Mesenchymal stem cell (in vitro differentiated cells and primary cell): ENCODE measurements at places on chromosomes 1 and 21.

- DNase-seq = peak; percentile 71
These were observed 119.3 kb upstream of the CDC42BPA start for GRCh38 chr1:227437495-227438008.

- no peak for DNase-seq
These were observed 60.5 kb upstream of the PRMT6 start for GRCh38 chr1:106995970-106996369.

DNA sequence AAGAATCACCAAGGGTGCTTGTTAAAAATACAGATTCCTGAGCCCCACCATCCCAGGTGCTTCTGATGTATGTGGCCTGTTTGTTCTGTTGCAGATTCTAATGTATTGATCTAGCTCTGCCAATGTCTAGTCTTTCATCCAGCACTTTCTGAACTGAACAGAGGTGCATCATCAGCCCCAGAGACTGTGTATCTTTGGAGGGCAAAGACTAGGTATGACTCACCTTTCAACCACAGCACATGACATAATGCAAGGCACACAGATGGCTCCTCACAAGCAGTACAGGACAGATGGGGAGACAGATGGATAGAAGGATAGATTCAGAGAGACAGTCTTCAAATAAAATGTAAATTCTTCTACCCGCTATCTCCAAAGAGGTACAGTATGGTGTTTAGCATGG, 32.3 kb downstream of the CD58 start:
- DNase-seq = peak; percentile 46

GRCh38 chr1:92989253-92989652, 28.0 kb upstream of the DIPK1A start:
- DNase-seq = no peak

DNA sequence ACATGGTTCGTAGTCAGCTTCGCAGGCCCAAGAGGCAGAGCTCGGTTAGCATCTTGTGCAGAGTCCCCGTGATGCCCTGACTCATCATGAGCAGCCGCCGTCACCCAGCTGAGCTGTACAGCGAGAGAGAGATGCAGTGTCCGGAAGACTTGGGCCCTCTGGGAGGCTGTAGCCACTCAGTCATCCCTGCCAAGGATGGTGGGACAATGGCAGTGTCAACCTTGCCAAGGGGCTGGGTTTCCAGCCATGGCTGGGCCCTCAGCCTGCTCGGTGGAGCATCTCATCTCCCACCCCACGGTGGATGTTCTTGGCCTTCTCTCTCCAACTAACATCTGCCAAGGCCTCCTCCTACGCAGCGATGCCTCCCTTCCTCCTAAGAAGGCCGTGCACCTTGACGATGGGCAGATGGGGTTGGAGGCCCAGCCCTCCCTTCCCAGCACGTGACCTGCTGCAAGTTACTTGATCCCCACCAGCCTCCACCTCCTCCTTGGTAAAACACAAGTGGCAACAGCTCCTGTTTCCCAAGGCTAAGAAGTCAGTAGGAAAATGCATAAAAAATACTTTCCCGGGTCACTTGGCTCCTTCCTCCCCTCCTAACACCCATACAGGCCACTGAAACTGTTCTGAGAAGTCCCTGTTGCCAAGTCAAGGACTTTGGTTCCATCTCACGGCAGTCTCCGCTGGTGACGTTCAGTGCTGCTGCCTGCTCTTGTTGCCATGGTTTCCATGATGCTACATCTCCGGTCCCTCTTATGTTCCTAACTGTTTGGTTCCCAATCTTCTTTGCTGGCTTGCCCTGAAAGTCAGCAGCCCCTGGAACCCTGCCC, 384.7 kb upstream of the VAMP3 start:
- DNase-seq = no peak

- no peak for DNase-seq
These were observed 334.1 kb upstream of the B3GALT2 start for GRCh38 chr1:193520472-193520871.

DNA sequence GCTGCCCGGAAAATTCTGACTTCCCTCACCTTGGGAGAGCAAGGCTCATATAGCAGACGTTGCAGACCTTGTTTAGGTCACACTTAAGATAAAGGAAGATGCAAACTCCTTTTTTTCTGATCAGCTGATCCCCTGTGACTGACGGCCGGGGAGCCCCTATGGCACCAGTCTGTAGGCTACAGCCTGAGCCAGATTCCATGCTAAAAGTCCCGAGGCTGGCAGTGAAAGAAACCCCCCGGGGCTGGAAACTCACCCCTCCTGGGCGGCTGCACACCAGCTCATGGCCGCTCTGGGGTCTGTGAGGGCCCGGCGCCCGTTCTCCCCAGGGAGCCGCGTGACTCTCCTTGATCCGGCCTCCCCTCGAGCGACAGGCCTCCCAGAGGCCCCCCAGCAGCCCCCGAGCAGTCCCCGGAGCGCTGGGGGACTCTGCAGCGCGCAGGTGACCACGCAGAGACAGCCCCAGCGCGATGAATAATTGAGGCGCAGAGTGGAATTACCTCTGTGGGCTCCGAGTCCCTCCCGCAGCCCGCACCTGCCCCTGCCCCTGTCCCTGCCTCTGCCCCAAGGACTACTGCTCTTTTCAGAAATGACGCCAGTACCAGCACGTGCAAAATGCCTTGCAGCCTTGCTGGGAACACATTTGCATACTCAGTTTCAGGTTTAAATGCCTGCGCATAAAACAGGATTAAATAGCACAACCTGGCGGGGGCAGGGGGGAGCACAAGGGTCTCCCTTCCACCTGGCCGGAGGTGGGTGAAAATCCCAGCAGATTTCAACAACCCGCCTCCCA, 62.6 kb upstream of the CLDN14 start:
- no peak for DNase-seq

DNA sequence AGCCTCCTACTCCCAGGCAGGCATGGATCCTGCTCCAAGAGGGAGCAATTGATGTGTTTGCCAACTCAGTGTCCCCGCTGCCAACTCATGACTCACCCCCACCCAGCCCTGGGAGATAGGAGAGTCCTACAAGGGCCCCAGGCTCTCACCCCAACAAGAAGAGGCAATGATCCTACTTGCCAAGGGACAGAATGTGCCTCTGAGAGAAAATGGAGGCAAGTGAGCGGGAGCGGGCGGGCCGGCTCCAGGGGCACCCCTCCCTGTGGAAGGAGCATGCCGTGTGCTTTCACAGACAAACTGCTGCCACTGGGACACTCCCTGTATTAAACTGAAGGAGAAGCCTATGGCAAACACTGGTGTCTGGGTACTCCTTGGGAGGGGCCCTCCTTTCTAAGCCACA, 16.7 kb downstream of the PKP1 start:
- DNase-seq = no peak

DNA sequence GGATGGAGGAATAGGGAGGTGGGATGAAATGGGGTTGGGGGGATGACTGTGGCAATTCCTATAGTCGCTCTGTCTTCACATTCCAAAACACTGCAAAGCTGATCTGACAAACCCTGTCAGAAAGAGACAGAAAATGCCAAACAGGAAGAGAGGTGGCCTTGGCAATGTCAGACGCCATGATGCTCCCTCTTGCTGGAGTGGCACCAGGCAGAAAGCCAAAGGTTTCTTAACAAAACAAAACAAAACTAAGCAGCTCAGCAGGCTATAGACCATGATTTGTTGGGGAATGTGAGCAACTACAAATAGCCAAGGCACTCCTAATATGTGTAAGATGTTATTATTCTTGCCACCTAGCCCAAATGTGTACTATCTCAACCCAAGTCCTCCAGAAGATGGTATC, 42.9 kb upstream of the PLA2G2C start:
- DNase-seq = no peak

DNA sequence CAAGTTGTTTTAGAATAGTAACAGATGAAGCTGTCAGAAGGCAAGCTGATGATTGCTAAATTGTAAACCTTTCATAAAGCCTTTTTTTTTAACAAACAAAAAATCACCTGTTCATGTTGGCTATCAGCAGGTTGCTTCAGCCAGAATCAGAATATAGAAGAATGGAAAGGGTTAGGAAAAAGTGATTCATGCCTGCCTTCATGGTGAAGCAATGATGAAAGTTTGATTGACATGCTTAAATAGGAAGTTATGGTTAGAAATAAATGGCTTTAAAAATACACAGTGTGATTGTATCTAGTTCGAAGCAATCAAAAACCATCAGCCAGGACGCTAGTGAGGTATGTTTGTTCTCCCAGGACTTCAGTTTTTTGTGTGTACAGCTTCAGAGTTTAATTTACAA, 37.9 kb downstream of the GABPA start:
- DNase-seq = no peak

GRCh38 chr1:204873714-204874113, 3.1 kb downstream of the NFASC start:
- no peak for DNase-seq

DNA sequence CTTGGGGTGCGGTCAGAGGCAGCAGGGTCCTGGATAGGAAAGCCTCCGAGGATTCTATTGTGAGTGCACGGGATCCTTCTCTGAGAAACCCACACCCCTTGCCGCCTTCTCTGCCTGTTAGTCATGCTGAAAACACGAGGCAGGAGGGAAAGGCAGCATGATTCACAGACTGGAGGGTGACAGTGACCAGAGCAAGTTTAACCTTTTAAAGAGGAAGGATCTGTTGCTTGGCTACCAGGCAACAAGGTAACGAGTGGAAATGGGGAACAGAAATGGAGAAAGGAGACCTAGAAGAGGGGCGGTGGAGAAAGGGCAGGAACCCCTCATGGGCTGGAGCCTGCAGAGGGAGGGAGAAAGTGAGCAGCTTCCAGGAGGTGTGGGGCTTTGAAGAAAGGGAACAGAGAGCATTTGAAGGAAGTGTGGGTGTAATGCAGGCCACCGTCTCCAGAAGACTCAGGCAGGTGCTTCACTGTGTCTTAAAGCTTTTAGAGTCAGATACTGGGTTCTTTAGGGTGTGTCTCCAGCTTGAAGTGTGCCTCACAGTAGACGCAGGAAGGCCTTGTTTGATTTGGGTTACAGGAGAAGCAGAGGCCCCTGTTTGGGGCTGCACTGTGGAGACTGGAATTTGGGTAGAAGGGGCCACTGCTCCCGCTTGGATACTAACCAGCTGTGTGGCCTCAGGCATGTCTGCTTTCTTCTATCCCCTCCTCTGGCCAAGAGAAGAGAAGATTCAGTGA, 19.1 kb downstream of the OPTC start:
- peak; percentile 98 for DNase-seq

GRCh38 chr1:189275796-189276195, 1201.9 kb downstream of the BRINP3 start:
- DNase-seq = no peak

DNA sequence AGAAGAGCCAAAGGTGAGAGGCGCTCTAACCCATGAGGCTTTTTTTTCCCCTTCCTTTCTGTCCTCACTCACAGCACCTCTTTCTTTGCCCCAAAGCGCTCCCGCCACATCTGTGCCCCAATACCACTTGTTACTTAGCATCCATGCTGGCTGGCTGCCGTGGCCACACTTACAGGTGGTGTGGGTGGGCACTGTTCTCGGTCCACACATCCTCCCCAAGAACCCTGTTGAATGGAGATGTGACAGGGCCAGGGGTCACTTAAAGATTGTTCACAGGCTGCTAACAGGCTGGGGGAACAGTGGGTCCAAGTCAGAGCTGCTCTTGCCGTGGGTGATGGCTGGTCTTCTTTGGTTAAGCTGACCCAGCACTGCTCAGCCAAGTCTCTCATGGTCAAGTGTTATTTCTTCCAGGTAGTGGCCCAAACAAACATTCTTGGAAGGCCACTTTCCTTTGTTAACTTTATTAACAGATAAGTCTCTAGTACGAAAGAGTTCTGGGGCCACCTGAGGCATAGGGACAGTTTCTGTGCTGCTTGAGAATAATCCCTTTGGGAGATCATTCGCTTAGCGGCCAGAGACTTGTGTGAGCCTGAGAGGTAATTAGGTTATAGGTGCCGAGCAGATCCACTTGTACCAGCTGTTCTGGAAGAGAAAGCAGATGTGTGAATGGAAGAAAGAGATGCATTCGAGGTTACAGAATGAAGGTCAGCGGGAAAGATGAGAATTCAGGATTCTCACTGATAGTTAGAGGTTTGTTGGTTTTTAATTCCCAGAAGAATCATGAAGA, 62.6 kb upstream of the IRF2BP2 start:
- DNase-seq = no peak

DNA sequence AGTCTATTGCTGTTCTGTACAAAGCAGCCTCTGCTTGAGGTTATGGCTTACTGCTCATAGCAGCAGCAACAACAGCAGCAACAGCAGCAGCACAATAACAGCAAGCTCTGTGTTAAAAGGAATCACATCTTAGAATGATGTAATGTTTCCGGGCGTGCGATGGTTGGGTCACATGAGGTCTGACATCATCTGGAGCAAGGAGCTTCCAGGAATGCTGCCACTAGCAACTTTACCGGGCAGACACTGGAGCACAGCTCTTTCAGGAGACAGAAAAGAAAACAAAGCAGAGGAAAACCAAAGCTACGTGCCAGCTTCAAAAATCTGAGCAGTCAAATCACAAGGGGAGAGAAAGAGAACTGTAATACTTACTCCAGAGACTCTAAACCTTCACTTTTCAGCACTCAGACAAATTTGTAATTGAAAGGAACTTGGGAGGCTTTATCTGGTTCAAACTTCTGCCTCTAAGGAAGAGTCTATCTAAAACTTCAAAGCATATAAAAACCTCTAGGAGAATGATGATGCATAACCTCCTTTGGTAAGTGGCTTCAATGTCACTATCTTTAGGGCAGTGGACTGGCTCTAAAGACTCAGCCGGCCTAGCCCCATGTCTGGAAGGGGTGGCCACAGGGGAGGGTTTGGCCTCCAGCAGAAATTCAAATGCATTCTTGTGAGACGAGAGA, 28.3 kb upstream of the RAB3GAP2 start:
- peak; percentile 97 for DNase-seq

DNA sequence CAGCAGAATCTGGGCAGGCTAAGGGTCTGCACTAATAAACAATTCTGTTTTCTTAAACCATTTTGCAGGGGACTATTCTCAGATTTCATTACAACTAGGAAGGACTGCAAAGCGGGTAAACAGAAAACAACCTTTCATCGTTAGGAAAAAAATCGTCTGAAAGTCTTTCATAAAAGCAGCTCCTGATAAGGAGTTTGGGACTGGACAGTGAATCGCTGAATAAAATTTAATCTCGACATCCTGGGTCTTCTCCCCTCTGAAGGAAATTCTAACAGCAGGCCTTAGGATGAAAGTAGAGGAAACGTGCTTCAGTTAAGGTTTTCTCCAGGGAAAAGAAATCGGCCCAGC, 471 bp upstream of the MTF2 start:
- no peak for DNase-seq

- DNase-seq = no peak
These were observed 82.4 kb downstream of the SMYD2 start for GRCh38 chr1:214363386-214363785.

DNA sequence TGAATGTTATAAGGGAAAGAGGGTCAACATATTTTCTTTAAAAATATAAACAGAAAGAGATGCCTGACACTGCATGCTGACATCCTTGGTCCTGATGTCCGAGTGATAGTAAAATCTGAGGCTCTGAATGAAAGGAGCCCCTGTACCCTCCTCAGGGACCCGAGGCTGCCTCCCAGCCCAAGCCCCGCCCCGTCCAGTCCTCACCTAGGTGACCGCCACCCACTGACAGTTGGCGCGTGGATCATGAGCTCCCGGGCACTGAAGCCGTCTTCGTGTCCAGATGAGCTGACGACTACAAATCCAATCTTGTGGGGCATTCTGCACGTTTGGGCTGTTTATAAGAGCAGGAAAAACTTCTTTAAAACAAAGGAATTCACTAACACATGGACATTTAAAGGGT, 4.9 kb downstream of the CEP104 start:
- no peak for DNase-seq
